T-helper 2 cell (primary cell): ENCODE measurements at places on chromosomes 4 and X.

DNA sequence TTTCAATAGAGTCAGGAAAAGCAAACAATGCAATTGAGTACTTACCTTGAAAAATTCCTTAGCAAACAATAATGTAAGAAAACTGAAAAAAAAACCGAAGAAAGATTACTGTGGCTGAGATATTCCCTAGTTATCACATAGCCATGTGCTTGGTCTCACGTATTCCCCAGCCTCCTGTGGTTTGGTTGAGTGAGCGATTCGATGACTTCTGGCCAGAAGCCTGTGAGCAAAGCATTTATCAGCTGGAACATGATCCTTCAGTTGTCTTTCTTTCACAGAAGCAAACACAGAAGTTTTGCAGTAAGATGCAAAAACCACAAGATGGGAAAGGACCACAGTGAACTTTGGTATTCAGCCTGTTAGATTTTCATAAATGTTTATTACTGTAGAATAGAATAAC, 1754.3 kb upstream of the AGA start:
- no peak for DNase-seq

GRCh38 chr4:144480068-144480467, 165.9 kb upstream of the HHIP start:
- DNase-seq, result no peak

DNA sequence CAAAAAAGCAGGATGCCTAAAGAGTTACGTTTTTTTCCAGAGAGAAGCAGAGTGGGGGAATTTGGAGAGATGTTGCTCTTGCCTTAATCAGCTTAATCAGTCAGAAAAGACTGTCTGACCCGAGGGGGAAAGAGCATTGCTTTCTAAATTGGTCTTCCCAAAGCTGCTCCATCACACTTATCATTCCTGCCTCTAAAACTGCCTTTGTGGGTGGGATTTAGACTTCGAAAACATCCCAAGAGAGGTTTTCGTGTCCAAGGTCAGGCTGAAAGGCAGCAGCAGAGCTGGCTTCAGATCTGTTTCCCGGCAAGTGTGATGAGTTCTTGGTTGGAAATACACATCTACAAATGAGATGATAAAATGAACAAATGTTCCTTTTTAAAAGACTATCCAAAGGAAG, 155.2 kb downstream of the SH2D1A start:
- DNase-seq, result no peak

DNA sequence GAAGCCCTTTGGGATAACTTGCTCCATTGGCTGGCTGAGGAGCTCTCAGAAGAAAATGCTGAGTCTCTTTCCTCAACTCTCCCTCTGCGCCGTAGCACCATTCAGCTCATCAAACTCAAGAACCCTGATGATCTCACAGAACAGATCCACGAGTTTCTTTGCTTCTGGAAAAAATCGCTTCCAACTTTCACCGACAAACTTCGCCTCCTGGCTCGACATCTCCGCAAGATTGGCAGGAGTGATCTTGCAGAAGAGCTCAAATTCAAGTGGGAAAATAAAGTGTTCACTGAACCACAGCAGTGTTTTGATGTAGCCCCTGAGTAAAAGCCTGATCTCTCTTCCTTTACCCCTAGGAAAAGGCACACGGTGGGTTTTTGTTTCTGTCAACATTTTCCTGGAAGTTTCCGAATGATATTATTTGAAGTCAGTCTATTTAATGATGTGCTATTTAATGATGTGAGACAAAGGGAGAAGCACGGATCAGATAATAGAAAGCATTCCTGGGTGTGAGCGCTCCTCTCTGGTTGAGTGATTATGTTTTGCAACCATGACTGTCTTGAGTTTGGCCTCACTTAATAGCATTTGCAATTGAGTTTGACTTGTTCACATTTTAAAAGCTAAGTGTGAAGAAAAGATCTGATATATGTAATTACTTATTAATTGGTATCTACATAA, 62.2 kb downstream of the DTHD1 start:
- DNase-seq, result no peak

GRCh38 chr4:28278676-28279075, 1418.0 kb downstream of the STIM2 start:
- no peak for DNase-seq
